ENCODE measurements at places on chromosomes 6 and 20. TPM values are rescaled to one million over a fixed set of nuclear protein-coding genes. Genes with fewer than 3 reads are reported as not detected.
A peak's percentile ranks its signal among the peaks of the same experiment; 100 is the strongest.

- DNase-seq, result no peak
Measured at GRCh38 chr20:9968015-9968414, 66.8 kb upstream of the ANKEF1 start.

GRCh38 chr6:139150920-139151319 lies 16.0 kb downstream of the HECA start:
- DNase-seq, result no peak

DNA sequence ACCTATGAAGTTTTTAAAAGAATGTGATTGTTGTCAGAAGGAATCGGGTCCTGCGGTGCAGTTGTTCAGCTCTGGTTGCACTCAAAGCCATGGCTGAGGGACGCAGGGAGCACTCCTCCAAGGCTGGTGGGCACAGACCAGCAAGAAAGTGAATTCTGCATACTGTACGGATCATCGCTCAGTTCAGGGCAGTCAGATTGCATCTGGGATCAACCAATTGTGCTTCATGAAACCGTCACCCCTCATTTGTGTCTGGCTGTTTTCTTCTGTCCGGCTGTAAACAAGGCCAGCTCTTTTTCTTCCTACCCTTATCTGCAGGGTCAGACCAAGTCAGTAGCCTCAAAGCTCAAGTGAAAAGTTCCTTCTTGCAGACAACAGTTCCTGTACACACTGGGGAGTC lies 478.3 kb downstream of the TFAP2A start:
- no peak for DNase-seq

The IMPG1 gene
- total RNA-seq, result not detected

The DZANK1 gene
- 1.6 TPM for total RNA-seq

DNA sequence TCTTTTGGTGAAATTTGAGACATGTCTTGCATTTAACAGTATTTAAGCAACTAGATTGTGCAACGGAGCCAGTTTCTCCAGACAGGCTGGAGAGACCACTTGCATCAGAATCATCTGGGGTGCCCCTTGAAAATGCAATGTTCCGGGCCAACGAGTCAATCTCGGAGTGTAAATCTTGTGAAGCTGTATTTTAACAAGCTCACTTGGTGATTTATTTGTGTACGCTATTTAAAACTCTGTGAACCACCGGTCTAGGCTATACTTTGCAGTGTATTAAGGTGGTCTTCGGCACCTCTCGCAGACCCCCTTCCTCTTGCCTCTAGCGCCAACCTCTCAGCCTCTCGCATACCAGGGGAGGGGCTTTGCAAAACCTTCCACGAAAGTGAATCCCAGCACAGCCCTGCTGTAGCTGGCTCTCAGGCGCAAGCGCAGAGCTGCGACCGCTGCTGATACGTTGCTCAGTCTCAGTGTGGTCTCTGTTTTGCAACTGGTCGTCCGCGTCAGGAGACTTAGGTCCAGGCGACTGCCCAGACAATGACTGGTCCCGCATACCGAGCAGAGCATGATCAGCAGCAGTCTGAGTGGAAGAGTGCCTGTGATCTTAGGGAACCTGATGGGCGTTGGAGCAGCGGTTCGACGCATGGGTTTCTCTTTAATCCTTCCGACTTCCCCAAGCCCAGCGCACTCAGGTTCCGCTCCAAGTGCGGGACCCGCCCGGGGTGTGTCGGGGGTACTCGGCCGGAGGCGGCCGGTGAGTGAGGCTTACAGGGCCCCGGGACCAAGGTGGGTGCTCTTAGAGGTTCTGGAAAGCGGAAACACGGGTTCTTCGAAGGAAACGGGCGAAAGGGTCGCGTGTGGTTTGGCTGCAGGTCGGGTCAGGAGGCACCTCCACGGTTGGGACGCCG lies at the start of gene ZNF391:
Gene ZNF391, plus strand, starts transcription at position 467 of the 905 bp plus-strand sequence. CDS start 11,612 bp downstream, outside the sequence.
- DNase-seq, result peak; percentile 65

The RBPJL gene
- total RNA-seq, result 306 TPM

GRCh38 chr20:35173576-35174192 lies 1.8 kb downstream of the PROCR start:
- no peak for DNase-seq

DNA sequence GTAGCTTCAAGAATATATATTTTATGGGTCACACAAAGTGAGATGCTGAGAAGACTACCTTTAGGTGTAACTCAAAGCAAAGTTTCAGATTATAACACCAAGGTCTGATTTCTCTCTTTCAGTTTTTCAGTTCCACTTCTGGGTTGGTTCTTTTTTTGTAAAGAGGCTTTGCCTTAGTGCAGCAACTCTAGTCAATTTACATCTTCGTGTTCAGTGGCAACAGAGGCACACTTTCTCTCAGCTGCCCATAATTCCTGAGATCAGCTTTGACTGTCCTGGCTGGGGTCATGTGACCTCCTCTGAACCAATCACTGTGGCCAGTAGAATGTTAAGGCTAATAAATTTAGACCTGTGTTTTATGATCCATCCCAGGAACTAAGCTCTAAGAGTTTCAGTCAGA lies 120.2 kb downstream of the TINAG start:
- no peak for DNase-seq

- DNase-seq, result peak; percentile 6
Measured at GRCh38 chr20:37362231-37362792, 16.4 kb downstream of the SRC start.

The NMBR gene
- not detected for total RNA-seq

The MCCD1 gene
- total RNA-seq, result not detected

GRCh38 chr20:41654292-41654691 lies 36.1 kb upstream of the CHD6 start:
- peak; percentile 66 for DNase-seq

The TRIM15 gene
- not detected for total RNA-seq

The EYA4 gene
- 5.3 TPM for total RNA-seq

GRCh38 chr6:19759117-19759880 lies 77.9 kb upstream of the ID4 start:
- DNase-seq, result no peak

The MRPS18A gene
- total RNA-seq, result 16.9 TPM

DNA sequence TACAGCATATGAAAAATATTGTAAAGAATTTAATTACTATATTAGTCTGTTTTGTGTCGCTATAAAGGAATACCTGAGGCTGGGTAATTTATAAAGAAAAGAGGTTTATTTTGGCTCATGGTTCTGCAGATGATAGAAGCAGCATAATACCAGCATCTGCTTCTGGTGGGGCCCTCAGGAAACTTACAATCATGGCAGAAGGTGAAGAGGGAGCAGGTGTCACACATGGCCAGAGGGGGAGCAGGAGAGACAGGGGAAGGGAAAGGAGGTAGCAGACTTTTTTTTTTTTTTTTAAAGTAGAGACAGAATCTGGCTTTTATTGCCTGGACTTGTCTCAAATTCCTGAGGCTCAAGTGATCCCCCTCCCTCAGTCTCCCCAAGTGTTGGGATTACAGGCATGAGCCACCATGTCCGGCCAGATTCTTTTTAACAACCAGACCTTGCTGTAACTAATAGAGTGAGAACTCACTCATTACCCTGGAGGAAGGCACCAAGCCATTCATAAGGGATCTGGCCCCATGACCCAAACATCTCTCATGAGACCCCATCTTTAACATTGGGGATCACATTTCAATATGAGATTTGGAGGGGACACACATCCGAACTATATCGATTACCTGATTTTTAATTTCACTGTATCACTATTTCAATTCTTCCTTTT lies 64.6 kb downstream of the MAN1A1 start:
- DNase-seq, result no peak

The PNLDC1 gene
- total RNA-seq, result 0.52 TPM

The C6orf15 gene
- not detected for total RNA-seq

DNA sequence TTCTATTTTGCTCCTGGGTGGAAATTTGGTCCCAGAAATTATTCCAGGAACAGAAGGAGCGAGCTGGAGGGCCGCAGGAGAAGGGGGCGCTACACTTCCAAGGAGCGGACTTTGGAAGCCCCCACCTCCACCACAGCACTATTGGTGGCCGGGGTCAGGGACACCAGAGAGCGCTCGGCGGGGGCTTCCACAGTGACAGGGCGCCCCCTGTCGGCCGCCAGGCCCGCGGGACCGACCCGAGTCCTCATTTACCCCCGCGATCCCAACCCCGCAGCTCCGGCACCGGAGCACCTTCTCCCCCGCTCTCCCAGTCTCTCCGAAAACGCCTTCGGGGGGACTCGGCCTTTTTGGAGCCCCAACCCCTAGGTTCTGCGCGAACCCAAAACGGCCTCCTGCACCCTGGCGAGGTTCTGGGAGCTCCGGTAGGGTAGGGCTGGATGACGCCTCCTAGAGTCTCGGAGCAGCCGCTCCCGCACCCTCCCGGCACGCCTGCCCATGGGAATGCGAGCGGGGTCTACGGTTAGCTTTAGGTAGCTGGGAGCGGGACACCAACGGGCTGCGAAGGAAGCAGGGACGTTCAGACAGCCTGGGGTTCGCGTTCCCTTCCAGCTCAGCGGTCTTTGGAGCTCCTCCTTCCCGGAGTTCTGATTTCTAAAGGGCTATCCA lies 2.4 kb upstream of the FOXA2 start:
- DNase-seq, result peak; percentile 79

The LY86 gene
- total RNA-seq, result not detected

The ZC2HC1B gene
- total RNA-seq, result not detected

DNA sequence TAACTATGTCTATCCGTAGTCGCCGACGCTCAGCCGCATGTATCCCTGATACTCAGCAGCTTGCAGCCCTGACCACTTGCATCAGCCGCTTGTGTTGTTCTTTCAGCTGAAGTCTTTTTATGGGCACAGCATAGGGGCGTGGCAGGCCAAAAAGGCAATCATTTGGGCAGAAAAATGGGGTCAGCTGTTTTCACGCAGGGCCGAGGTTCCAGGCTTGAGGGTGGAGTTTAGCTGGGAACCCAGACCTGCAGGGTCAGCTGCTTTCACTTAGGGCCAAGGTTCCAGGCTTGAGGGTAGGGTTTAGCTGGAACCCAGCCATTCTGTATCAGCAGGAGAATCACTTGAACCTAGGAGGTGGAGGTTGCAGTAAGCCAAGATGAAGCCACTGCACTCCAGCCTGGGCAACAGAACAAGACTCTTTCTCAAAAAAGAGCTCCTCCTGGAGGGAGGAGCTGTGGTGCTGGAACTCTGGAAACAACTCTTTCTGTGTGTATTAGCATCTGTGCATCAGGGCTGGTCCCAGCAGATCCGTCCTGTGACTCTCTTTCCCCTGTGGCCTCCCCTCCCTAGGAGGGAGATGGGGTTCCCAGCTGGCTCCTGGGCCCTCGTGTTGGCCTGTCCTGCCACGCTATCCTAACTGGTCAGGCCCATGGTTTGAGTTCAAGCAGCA lies 56.9 kb upstream of the PRND start:
- no peak for DNase-seq

The PDE10A gene
- total RNA-seq, result 16.8 TPM

GRCh38 chr6:62971976-62972658 lies 239.2 kb upstream of the FKBP1C start:
- DNase-seq, result no peak

GRCh38 chr6:31752739-31753319 lies 9.6 kb upstream of the SAPCD1 start:
- DNase-seq, result no peak

The MEI4 gene
- total RNA-seq, result 3.3 TPM

- DNase-seq, result peak; percentile 10
Measured at GRCh38 chr6:53673162-53673727, 7.7 kb upstream of the KLHL31 start.

- no peak for DNase-seq
Measured at GRCh38 chr6:2426561-2427340, 181.3 kb upstream of the GMDS start.

The HLA-E gene
- 216 TPM for total RNA-seq

The RNF114 gene
- total RNA-seq, result 181 TPM

DNA sequence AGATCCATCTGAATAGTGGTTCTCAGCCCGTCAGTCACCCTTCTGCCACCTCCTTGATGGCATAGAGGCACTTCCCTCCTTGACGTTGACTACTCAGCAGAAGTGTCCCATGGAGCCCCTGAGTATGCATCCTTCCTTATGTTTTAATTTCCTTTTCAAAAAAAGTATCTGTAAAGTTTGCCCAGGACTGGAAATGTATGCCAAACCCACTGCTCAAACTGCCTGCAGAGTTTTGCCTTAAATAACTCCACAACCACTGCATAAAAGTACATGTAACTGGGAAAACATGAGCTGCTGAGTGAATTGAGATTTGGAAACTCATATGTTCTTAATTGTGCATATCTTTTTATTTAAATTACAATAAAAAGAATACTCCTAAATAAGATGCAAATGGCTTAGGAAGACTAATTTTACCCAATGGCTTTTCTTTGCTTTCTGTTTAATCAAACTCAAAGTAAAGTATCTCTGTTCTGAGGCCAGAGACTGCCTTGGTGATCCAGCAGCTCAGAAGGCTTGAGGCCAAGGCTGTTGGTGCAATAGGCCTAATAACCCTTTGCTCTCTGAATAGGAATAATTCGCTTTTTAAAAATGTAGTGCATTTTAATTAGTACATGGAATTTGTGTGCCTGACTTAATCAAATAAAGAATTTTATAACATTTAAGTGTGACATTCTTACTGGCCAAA lies 90.4 kb downstream of the FNDC1 start:
- DNase-seq, result no peak

The TFAP2A gene
- not detected for total RNA-seq

GRCh38 chr6:71248878-71249544 lies 39.6 kb upstream of the OGFRL1 start:
- DNase-seq, result no peak

The HEY2 gene
- total RNA-seq, result 2.6 TPM

- no peak for DNase-seq
Measured at GRCh38 chr6:3318226-3318625, 59.5 kb downstream of the PSMG4 start.

DNA sequence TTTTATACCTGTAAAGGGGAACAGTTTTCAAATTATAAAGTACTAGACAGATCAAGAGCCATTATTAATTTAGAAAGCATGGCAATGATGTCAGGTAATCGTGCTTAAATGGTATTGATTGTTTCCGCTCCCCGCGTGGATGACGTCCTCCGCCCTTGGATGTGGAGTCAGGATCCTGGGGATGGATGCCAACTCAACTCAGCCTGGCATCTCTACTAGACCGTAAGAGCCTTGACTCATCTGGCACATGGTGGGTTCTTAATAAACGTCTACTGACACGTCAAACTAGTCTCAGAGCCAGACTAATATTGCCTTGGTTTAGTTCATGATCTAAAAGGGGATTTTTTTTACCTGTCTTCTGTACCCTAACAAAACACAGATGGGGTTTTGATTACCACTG lies 80.2 kb downstream of the LRFN2 start:
- peak; percentile 28 for DNase-seq

DNA sequence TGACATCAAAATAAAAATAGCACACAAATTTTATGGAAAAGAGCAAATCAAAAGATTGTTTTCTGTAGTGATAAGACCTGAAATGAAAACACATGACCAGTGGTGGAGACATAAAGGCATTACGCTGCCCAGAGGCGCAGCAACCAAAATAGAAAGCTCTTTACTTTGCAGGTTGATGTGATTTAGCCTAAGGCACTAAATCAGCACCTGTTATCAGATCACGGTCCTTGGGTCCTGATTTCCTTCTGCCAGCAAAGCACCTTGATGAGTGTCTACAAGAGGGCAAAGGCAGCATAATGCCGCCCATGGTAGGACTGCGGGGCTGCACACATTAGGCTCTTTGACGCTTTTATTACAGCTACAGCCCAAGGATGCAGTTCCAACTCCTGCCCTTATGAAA lies 19.3 kb upstream of the RAMACL start:
- DNase-seq, result no peak

- DNase-seq, result no peak
Measured at GRCh38 chr6:1663511-1663910, 53.8 kb downstream of the FOXC1 start.

Data from body of pancreas (tissue), 4 donors.